A549 treated with dexamethasone at 1 μM for 4 hours (cell line): ENCODE measurements at places on chromosomes 2 and 18. TPM values are rescaled to one million over a fixed set of nuclear protein-coding genes. Genes with fewer than 3 reads are reported as not detected.

Gene NAT8
- total RNA-seq: not detected in 5 replicates

Gene BMP10
- not detected in 5 replicates for total RNA-seq

Gene NTSR2
- not detected in 5 replicates for total RNA-seq

Gene PIEZO2
- total RNA-seq: 0.44 to 1.2 TPM (median 0.70 TPM) in 5 replicates
